ENCODE measurements at places on chromosomes 2 and 18. TPM values are rescaled to one million over a fixed set of nuclear protein-coding genes. Genes with fewer than 3 reads are reported as not detected.

The CHCHD5 gene
- 42.3 TPM for polyA plus RNA-seq

The TRAPPC12 gene
- 48.3 TPM for polyA plus RNA-seq

The SKA1 gene
- polyA plus RNA-seq, result 0.15 TPM

The KCNG2 gene
- 0.05 TPM for polyA plus RNA-seq

The HPCAL1 gene
- 44.2 TPM for polyA plus RNA-seq

The C1QL2 gene
- polyA plus RNA-seq, result not detected

The CHRNA1 gene
- polyA plus RNA-seq, result not detected

The AQP12A gene
- not detected for polyA plus RNA-seq

The MAP4K4 gene
- polyA plus RNA-seq, result 63.7 TPM

The EPC2 gene
- polyA plus RNA-seq, result 13.2 TPM

The IL36A gene
- polyA plus RNA-seq, result not detected

The SP140 gene
- 0.48 TPM for polyA plus RNA-seq

The MC4R gene
- not detected for polyA plus RNA-seq

The TCF4 gene
- 6.7 TPM for polyA plus RNA-seq

The NBAS gene
- polyA plus RNA-seq, result 12.7 TPM

The L3MBTL4 gene
- 1.8 TPM for polyA plus RNA-seq

The CYTIP gene
- 4.7 TPM for polyA plus RNA-seq

The MAB21L4 gene
- polyA plus RNA-seq, result not detected

The GRB14 gene
- polyA plus RNA-seq, result 3.0 TPM

The SLC14A1 gene
- 2.7 TPM for polyA plus RNA-seq

The IL36RN gene
- not detected for polyA plus RNA-seq

The SESTD1 gene
- polyA plus RNA-seq, result 62.5 TPM

The IL36B gene
- polyA plus RNA-seq, result not detected

The RAX gene
- polyA plus RNA-seq, result not detected

The PSTPIP2 gene
- 5.1 TPM for polyA plus RNA-seq

The LYPD6 gene
- 1.2 TPM for polyA plus RNA-seq

The DNAJC10 gene
- polyA plus RNA-seq, result 16.1 TPM

The BUB1 gene
- 0.12 TPM for polyA plus RNA-seq

The CFC1 gene
- polyA plus RNA-seq, result 18.0 TPM

The CD8A gene
- polyA plus RNA-seq, result 4.1 TPM
